Effector memory CD8-positive, alpha-beta T cell (primary cell): ENCODE measurements at places on chromosomes 11 and 22.

GRCh38 chr22:20741634-20742581, 32.0 kb upstream of the SERPIND1 start:
- peak; percentile 46 for DNase-seq

DNA sequence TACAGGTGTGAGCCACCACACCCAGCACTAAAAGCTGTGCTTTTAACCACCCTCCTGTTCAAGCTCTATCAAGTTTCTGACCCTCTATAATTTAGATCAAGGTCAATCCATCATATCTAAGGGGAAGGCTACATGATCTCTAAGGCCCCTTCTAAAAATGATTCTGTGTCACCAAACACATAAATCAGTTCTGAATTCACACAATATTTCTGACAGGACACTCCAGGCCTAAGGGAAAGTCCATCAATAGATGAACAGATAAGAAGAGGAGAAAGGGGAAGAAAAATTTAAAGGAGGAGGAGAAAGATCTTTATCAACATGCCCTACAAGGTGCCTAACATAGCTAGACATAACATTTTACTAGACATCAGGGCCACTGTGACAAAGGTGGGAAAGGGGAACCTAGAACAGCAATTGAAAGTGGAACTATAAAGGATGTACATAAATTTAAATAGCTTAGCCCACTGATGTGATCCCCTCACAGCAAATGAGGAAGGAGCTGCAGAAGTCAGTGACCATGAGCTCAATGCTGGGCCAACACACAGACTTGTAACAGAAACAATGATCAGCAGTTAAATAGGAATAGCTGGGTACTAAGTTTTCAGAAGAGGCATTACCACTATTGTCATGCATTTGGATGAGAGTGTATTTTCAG, 4.7 kb downstream of the PRCP start:
- no peak for DNase-seq

DNA sequence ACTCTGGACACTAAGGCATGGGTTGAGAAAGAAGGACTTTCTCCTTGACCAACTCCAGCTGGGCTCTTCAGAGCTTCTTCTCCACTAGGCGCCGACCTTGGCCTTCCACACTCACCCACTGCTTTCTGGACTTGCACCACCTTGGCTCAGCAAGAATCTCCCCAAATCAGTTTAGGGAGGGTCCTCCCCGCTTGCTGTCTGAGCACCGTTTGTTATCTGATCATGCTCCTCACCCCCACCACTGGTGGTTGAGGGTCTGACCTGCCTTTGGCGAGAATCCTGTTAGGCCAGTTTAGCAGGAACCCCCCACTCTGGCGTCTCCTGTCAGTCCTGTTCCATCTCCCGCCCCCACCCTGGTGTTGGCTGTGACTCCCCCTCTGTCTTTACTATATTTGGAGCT, 10.4 kb downstream of the APOL2 start:
- no peak for DNase-seq

GRCh38 chr11:122647736-122648275, 7.7 kb upstream of the UBASH3B start:
- DNase-seq = no peak

GRCh38 chr11:119482521-119483011, 59.6 kb upstream of the THY1 start:
- no peak for DNase-seq

- no peak for DNase-seq
These were observed 19.0 kb downstream of the CD5 start for GRCh38 chr11:61121192-61121831.

GRCh38 chr11:17391493-17392355, 3.3 kb upstream of the KCNJ11 start:
- no peak for DNase-seq
